ENCODE measurements at places on chromosomes 12 and 14. TPM values are rescaled to one million over a fixed set of nuclear protein-coding genes. Genes with fewer than 3 reads are reported as not detected.

- no peak for DNase-seq
- no peaks in the 10 kb centered on the region for H3K4me1 ChIP-seq
- H3K4me3 ChIP-seq, result no peak within 1 kb of the TSS
- H3K27me3 ChIP-seq, result no peaks in the 10 kb centered on the region
- peaks cover 9% of the 10 kb centered on the region for H3K36me3 ChIP-seq
These were observed at the start of gene IL23A for GRCh38 chr12:56338308-56339157. TSS of gene IL23A (plus strand) at chr12:56338884. CDS start at chr12:56339045, 161 bp downstream.

GRCh38 chr12:121467638-121468498, 68.0 kb downstream of the RNF34 start:
- H3K27me3 ChIP-seq, result no peaks in the 10 kb centered on the region
- no peaks in the 10 kb centered on the region for H3K36me3 ChIP-seq
- H3K4me3 ChIP-seq, result peak overlapping the region; percentile 75
- peaks cover 16% of the 10 kb centered on the region for H3K4me1 ChIP-seq

DNA sequence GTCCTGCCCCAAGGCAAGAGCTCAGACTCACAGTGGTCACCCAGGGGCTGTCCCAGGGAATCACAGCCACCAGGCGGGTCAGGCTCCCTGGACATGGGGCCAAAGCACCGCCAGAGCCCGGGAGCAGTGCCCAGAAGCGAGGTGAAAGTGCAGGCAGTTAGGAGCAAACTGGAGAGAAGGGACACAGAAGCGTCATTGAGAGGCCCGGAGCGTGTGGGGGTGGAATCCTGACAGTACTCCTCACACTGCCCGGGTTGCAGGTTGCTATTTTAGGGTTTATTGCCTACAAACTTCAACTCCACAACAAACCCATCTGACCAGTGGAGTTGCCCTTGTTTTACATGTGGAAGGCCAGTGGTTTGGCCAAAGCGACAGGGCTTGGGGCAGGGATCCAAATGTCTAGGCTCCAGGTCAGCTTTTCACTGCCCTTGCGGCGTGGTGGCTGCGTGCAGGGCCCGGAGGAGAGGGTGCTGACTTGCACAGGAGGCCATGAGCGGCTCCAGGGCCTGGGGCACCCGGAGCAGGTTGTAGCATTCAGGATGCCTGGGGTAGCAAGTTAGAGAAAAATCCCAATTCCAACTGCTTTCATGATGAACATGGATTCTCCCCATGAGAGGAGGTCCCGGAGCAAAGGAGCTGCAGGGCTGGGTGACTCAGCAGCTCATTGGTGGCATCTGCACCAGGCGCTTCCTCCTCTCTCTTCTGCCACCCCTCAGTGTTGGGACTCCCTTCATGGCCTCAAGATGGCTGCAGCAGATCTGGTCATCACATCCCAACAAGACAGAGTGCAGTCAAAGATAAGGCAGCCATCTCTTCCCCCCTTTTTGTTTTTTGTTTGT, 112.3 kb upstream of the NCOR2 start:
- H3K36me3 ChIP-seq, result no peaks in the 10 kb centered on the region
- peaks cover 90% of the 10 kb centered on the region for H3K4me1 ChIP-seq
- H3K4me3 ChIP-seq, result no peak overlapping the region
- no peaks in the 10 kb centered on the region for H3K27me3 ChIP-seq
- peak overlapping the region; percentile 85 for H3K27ac ChIP-seq

DNA sequence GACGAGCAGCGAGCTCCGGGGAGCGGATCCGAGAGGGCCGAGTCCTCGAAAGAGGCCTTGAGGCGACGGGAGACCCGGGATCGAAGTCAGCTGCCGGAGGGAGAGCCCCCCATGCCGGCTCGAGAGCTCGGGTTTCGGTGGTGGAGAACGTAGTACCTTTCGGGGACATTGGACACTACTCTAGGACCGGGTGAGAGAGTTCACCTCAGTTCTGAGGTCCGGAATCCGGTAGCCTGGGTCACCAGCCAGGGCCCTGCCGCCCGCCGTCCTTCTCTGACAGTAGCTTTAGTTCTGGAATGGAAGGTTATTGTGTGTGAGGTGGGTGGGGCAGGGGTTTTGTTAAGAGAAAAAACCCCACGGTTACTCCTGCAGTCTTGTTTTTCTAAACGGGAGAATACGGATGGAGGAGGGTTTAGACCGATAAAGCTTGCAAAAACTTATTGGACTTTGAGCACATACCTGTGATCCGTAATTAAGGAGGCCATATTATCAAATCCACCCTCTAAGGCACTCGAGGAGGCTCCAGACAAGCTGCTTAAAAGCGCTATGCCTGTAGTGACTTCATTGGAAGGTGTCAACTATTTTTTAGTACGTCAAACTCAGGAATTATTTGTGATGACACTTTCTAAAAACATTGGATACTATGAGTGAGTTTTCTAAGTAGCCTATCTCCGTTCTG, 765 bp downstream of the SCYL2 start:
- peaks cover 10% of the 10 kb centered on the region for H3K4me1 ChIP-seq
- H3K36me3 ChIP-seq, result no peaks in the 10 kb centered on the region
- H3K27ac ChIP-seq, result peak overlapping the region; percentile 93
- peak overlapping the region; percentile 95 for H3K4me3 ChIP-seq
- no peaks in the 10 kb centered on the region for H3K27me3 ChIP-seq

GRCh38 chr14:100088226-100088625, 23.0 kb downstream of the EVL start:
- H3K4me3 ChIP-seq, result no peak overlapping the region
- no peak overlapping the region for H3K27ac ChIP-seq
- H3K27me3 ChIP-seq, result no peaks in the 10 kb centered on the region
- no peaks in the 10 kb centered on the region for H3K4me1 ChIP-seq

DNA sequence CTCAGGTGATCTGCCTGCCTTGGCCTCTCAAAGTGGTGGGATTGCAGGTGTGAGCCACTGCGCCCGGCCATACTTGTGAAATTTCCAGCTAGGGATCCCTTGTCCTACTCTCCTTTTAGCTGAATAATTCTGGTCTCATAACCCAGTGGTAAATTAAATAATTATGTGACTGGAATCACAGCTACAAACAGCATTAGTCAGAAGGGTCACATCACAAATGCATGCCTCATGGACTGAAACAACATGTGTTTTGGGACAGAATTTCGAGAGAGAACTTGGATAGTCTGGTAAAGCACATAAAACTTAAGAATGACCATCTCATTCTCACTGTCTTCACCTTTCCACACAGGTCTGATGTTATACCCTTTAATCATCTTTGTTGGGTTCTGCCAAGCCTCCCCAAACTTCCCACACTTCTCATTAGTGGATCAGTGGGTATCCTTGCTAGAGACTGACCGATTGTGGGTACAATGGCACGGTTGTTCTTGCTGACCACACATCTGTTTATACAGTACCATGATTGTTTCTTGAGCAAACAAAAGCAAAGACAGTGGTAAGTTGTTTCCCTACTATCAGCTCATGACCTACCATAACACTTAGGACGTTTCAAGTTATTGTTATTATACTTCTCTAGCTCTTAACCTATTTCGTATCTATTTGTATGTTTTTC, 5.1 kb downstream of the GPRC5D start:
- no peaks in the 10 kb centered on the region for H3K36me3 ChIP-seq
- no peak overlapping the region for H3K4me3 ChIP-seq
- H3K27me3 ChIP-seq, result no peaks in the 10 kb centered on the region
- DNase-seq, result no peak
- no peaks in the 10 kb centered on the region for H3K4me1 ChIP-seq
- no peak overlapping the region for H3K27ac ChIP-seq

DNA sequence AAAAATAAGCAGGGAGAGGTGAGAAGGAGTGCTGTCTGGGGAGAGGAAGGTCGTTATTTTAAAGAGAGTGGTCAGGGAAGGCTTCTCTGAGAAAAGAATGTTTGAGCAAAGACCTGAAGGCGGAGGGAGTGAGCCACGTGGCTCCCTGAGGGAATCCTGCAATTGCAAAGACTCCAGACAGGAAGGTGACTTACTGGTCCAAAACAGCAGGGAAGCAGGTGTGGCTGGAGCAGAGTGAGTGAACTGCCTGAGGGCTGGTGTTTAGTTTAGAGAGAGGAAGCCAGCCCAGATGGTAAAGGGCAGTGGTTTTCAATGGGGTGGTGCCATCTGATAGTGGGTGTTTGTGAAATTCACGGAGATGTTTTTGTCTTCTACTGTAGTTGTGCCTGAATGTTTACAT, 58.8 kb upstream of the LTA4H start:
- no peaks in the 10 kb centered on the region for H3K36me3 ChIP-seq
- no peak for DNase-seq
- no peak overlapping the region for H3K4me3 ChIP-seq

DNA sequence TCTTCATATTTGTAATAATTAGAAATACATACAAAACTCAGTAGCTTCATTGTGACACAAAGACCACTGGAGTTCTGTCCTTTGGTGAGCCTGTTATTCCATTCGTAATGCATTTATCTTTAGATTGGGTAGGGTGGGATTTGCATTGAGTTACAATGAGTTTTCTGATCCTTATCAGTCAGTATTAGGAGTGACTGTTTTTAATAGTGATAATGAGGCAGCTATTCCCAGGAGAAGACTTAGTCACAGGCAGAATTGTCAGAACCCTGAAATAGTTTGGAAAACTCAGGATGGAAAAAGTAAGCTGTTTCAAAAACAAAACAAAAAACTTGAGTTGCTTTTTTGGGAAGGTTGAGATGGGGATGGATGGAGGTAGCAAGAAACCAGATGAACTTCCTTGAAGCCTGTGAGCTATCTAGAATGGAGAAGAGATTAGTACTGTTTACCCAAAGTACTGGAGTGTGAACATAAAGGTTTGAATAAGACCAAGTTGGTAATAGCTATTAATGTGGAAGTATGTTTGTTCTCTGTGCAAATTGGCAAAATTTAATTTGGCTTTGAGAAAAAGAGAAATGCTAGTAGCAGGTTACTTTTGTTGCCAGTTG, 38.6 kb downstream of the FBXO34 start:
- DNase-seq, result no peak
- H3K27me3 ChIP-seq, result no peaks in the 10 kb centered on the region
- no peaks in the 10 kb centered on the region for H3K36me3 ChIP-seq
- peaks cover 20% of the 10 kb centered on the region for H3K4me1 ChIP-seq
- H3K27ac ChIP-seq, result peak overlapping the region; percentile 13

- DNase-seq, result no peak
- H3K4me3 ChIP-seq, result no peak overlapping the region
- H3K4me1 ChIP-seq, result no peaks in the 10 kb centered on the region
- H3K27ac ChIP-seq, result no peak overlapping the region
- no peaks in the 10 kb centered on the region for H3K27me3 ChIP-seq
- no peaks in the 10 kb centered on the region for H3K36me3 ChIP-seq
These were observed 30.5 kb downstream of the RPH3A start for GRCh38 chr12:112822056-112822455.

DNA sequence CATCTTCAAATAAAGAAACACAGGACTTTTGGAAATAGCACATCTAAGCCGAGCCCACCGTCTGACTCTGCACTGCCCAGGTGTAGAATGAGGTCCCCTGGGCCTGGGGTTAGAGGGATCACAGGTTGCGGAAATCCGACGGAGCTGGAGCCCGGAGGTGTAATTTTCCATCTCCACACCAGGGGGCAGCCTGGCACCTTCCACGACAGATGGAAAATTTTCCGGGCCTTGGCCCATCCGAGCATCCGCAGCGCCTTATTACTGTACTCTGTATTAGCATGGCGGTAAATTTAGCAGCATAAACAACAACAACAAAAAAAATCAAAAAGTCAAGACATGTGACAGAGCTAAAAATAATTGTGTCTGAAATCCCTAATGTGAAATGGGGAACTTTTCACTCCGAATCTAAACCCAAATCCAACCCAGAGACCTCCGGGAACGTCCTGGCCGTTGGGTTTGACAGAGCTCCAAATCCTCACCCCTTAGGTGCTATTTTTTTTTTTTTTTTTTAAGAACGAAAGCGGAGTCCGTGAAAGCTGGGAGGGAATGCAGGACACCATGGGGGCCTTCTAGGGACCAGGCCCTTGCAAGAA, 93.9 kb downstream of the KSR2 start:
- no peak overlapping the region for H3K27ac ChIP-seq
- H3K4me3 ChIP-seq, result no peak overlapping the region
- no peaks in the 10 kb centered on the region for H3K27me3 ChIP-seq
- H3K4me1 ChIP-seq, result no peaks in the 10 kb centered on the region
- H3K36me3 ChIP-seq, result no peaks in the 10 kb centered on the region
- DNase-seq, result no peak

- H3K36me3 ChIP-seq, result no peaks in the 10 kb centered on the region
- H3K27ac ChIP-seq, result no peak overlapping the region
- DNase-seq, result no peak
- H3K27me3 ChIP-seq, result no peaks in the 10 kb centered on the region
- H3K4me1 ChIP-seq, result peaks cover 15% of the 10 kb centered on the region
These were observed 93.3 kb downstream of the CALM1 start for GRCh38 chr14:90489916-90490719.

Gene SLC17A8
- not detected for total RNA-seq

Gene AKAP6
- 104 TPM for total RNA-seq

Gene COX6A1
- 431 TPM for total RNA-seq

Gene AP4S1
- 14.9 TPM for total RNA-seq

Gene SLC25A47
- total RNA-seq, result not detected

Gene GLT1D1
- total RNA-seq, result 0.68 TPM

Gene LRFN5
- 4.7 TPM for total RNA-seq

Data from thoracic aorta (tissue), 2 donors.